ENCODE measurements at places on chromosomes 3 and 15.

DNA sequence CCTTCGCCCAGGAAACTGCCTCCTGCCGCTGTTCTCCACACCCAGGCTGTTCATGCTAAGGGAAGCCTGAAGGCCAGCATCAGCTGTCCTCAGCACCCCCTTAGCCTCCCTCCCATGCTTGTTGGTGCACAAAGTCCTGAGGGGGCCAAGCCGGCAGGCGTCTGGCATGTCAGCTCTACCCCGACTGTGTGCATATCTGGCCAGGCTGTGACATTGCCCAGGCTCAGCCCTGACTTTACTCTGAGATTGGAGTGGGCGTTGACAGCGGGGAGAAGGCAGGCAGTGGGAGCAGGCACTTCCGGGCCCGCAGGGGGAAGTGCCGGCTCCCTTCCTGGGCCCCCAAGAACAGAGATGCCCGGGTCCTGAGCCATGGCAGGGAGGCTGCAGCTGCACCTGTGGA, 492.2 kb downstream of the AGBL1 start:
- no peak for DNase-seq

GRCh38 chr15:38530113-38530512, 34.5 kb downstream of the RASGRP1 start:
- DNase-seq: peak; percentile 10

DNA sequence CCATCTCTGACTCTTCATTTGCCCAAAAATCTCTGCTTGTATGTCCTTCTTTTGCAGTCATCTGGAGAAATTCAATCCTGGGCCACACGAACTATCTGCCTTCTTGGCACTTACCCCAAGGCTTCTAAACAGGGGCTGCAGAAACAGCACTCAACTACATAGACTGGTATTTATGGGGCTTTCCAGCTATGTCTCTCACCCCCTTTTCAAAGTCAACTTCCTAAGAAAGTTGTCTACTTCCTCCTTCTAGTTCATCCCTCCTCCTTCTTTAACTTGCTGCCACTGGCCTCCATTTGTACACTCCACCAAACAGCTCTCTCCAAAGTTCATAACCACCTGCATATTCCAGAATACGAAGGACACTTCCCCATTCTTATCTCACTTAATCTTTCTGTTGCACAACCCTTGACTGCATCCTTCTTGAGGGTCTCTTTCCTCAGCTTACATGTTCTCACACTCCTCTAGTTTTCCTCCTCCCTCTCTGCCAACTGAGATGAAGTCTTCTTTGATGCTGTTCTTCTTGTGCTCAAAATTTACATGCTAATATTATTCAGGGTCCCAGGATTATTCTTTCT, 55.2 kb downstream of the PLD1 start:
- no peak for DNase-seq

DNA sequence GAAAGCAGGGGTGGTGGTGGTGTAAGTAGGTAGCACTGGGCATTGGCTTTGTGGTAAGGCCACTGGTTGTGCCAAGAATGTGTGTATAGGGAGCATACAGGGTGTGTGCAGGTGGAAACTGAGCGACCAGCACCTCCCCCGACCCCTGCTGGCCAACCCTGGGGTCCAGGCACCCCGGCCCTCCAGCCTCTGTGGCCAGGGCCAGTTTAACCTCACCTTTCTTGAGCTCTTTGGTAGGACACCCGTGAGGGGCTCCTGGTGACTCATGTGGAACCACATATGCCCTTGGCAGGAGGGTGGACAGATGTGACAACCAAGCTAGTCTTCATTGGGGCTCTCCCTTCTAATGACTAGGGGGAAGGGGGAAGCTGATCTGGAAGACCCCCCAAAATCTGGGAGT, 19.5 kb downstream of the SHF start:
- no peak for DNase-seq

GRCh38 chr15:66724732-66725463, 22.9 kb downstream of the SMAD6 start:
- DNase-seq: no peak

DNA sequence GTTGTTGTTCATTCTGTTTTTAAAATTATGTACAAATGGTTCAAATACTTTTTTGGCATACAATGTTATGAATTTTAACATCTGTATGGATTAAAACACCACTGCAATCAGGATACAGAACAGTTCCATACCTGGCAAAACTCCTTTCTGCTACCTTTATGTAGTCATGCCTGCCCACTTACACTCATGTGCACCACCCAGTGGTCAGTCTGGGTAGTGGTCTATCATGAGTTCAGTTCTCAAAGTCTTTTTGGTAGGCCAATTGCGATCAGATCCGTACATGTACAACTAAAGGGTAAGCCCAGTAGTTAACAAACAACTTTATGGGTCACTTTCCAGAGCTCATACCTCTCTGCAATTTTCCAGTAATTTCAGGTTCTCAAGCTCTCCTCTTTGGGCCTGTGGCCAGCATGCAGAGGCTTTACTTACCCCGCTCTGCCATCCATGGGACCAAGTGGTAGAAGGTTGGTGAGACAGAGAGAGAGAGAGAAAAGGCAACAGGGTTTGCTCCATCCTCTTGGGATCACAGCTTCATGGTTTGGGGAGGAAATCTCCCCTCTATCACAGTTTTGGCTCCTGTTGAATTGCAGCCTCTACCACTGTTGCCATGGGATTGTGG, 63.9 kb upstream of the FAM98B start:
- peak; percentile 54 for DNase-seq

DNA sequence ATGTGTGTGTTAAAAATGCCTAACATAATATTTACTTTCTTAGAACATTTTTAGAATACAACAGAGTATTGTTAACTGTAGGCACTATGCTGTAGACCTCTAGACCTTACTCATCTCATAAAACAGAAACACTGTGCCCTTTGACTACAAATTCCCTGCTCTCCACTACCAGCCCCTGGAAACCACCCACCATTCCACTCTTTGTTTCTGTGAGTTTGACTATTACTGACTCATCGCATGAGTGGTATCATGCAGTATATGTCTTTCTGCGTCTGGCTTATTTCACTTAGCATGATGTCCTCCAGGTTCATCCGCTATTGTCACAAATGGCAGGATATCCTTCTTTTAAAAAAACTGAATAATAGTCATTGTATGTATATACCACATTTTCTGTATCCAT, 216.7 kb upstream of the CFAP20DC start:
- DNase-seq: no peak

DNA sequence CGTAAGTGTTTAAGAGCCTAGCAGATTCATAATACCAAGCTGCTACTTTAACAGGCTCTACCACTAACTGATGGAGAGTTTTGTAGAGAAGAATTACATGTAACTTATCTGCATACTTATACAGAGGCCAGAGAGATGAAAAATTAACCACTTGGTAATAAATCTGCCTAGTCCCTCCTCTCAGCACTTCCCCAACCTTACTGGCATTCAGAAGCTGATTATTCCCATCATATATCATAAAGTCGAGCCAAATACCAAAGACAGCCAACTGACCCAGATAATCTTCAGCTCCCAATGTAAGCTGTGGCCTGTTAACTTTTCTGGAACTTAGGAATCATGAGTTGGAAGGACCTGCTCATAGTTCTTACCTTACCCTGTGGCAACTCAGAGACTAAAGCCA, 25.5 kb upstream of the CSPG5 start:
- DNase-seq: no peak

DNA sequence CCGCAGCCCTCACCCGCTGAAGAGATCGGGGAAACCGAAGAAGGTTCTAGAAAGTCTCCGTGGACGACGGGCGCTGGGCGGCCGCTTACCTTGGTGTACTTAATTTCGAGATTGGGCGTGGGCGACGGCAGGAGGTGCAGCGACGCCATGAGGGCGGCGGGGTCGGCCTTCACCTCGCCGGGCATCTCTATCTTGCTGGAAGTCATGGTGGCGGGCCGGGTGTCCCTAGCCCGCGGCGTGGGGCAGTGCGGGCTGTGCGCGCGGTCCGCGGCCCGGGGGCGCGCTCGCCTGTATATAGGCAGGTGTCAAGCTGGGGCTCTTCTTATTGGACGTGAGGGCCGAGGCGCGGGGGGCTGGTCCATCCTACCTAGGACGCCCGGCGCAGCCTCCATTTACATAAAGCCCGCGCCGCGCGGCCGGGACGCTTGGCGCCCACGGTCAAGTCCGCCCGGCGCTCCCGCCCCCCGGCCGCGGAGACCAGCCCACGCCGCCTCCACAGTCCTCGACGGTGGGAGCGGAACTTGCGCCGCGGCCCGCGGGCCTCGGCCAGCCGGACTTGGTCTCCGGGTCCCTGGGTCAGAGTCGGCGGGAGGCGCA, at the start of gene ALDH1A2:
Gene ALDH1A2 (minus strand): TSS at position 267 of the 597 bp plus-strand sequence. CDS start 61 bp downstream, at position 206.
- DNase-seq: no peak

- no peak for DNase-seq
These were observed 67.7 kb downstream of the IFT80 start for GRCh38 chr3:160331127-160331937.

DNA sequence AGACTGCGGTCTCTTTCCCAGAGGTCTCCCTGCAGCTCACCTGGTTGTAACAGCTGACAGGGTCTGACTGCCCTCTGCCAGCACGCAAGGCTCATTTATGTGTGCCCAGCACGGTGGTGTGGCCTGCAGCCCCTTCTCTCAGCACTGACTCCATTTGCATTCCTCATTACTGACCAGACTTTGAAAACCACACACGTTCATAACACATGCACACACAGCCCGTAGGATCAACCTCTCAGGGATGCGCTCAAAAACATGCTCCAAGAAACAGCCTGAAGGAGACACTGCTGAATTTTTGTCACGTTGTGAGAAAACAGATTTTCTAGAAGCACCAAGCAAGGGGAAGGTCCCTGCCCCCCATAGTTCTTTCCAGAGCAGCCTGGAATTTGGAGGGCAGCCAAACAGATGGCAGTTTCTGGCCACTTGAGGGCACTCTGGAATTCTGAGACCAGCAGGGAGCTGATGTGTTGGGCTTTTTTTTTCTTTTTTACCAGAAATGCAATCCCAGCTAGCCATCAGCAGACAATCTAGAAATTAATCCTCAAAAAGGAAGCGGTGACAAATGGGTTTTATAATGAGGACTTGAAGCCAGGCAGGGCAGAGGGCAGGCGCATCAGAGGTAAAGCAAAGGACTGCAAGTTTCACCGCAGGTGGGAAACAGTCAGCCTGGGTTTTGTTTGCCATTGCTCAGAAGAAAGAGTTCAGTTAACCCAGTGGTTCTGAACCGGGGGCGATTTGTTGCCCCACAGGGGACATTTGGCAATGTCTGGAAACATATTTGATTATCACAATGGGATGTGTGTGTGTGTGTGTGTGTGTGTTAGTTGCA, 170.5 kb upstream of the PROK2 start:
- DNase-seq: no peak

- no peak for DNase-seq
These were observed 87.1 kb downstream of the WNT7A start for GRCh38 chr3:13792512-13793371.

- no peak for DNase-seq
These were observed 4.6 kb downstream of the RBSN start for GRCh38 chr3:15094187-15094875.

GRCh38 chr15:38041576-38041975, 107.1 kb downstream of the TMCO5A start:
- no peak for DNase-seq

GRCh38 chr3:154428286-154429206, 1.4 kb downstream of the GPR149 start:
- DNase-seq: no peak

- DNase-seq: no peak
These were observed 67.4 kb downstream of the IMPG2 start for GRCh38 chr3:101252945-101253344.

DNA sequence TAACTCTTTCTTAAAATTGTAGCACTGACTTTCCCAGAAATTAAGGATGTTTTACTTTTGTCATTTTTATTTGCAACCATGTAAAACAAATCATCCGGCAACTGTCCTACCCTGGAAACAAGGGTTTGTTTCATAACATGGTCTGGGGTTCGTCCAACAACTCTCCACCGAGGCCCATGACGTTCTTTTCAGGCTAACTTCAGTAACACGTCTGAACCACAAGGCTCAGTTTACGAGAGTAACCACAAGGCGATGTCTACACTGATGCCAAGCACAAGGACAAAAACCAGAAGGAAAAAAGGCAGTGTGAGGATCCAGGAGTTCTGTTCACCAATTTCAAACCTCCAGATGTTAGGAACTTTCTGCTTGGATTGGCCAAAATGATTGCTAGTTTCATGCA, 546.1 kb downstream of the NTRK3 start:
- no peak for DNase-seq

DNA sequence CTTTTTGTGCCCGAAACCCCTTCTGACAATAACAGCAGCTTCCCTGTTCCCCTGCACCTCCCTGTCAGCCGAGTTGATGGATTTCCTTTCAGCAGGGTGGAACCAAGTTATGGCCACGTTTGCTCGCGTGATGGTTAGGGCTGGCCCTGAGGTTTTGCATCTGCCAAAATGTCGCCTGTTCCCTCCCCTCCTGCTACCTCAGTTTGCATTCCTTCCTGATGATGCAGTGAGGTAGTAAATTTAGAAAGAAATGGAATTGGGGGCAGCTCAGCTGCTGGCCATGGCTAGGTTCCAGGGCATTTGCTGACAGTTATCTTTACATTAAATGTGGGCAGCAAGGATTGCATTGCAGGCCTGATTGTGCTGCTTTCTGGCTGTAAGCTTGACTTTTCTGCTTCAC, 13.2 kb downstream of the LIMD1 start:
- DNase-seq: no peak

DNA sequence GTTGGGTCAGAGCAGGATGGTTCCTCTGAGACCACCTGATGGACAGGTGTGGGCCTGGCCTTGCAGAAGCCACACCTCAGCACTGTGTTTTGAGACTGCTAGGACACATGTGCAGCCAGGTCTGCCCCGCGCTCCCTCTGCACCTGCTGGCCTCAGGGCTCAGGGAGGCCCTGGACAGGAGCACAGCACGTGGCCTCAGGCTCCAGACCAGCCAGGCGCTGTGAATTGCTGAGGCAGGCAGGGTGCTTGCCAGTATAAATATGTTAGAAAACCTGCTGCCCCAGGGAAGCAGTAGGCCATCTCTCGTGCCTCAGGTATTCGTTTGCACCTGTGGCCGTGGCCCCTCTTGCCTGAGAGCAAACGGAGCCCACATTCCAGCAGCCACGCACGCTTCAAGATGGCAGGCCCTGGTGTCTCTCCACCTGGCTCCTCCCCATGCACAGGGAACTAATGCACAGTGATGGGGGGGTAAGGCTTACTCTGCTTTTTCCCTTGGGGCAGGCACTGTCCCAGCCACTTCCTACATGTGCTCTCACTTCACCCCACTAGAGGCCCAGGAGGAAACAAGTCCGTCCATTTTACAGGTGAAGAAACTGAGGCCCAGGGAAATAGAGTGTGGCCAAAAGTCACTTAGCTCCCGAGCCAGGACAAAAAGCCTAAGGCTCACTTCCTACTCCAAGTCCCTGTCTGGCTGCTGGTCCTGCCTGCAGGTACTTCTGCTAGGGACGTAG, 20.4 kb downstream of the SEC61A1 start:
- no peak for DNase-seq

- DNase-seq: no peak
These were observed 31.1 kb downstream of the CYP19A1 start for GRCh38 chr15:51307325-51307724.

DNA sequence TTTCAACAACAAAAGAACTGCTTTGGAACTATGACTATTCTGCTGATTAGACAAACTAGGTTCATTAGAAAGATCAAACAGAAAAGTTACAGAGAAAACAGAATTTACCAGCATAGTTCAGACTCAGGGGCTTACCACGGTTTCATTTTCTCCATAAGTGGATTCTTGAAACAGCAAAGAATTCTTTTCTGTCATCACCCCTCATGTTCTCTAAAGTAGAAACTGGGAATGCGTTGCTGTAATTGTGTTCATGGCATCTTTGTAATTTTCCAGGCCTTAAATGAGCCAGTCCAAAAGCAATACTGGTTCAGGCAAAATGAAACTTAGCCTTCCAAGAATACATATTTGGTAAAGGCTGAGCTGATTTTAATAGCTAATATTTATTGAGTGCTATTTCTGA, 287.8 kb downstream of the CHL1 start:
- DNase-seq: no peak

- DNase-seq: no peak
These were observed 279.1 kb upstream of the ICE2 start for GRCh38 chr15:60757831-60758570.
